Stimulated activated CD8-positive, alpha-beta memory T cell treated with anti-CD3 and anti-CD28 coated beads, Interleukin-15, amount 100 ng/mL, for 4 hours (primary cell): ENCODE measurements at places on chromosomes 2 and 18.

GRCh38 chr18:21053127-21053526 lies 58.5 kb downstream of the ROCK1 start:
- DNase-seq = no peak

GRCh38 chr2:211737282-211737681 lies 801.3 kb downstream of the ERBB4 start:
- no peak for DNase-seq

- no peak for DNase-seq
Observed at GRCh38 chr2:235314371-235314930, 179.4 kb upstream of the AGAP1 start.

DNA sequence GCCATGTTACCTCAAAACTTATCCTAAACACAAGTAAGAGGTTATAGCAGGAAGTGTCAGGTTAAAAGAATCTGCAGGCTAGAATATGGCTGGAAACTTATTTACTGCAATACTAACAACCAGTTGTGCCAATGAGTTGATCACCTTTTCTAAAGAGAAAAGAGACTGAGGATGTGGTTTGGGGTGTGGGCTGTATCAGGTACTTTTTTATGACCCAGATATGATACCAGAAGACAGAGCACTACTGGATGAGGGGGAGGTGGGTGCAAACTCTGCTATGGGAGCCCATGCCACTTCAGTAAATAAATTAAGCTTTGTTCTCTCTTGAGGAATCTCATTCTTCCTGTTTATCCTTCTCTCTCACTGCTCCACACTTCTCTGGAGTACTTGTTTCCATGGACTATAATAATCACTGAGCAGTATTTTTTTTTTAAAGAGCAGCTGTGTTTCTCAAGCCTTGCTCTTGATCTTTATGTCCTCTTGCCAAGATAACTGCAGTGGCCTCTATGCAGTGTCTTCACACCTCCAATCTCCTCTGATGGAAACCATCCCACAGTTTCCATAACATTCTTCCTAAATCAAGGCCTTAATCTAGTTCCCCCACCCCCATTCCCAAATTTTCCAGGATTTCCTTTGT lies 51.2 kb upstream of the NOSTRIN start:
- no peak for DNase-seq

DNA sequence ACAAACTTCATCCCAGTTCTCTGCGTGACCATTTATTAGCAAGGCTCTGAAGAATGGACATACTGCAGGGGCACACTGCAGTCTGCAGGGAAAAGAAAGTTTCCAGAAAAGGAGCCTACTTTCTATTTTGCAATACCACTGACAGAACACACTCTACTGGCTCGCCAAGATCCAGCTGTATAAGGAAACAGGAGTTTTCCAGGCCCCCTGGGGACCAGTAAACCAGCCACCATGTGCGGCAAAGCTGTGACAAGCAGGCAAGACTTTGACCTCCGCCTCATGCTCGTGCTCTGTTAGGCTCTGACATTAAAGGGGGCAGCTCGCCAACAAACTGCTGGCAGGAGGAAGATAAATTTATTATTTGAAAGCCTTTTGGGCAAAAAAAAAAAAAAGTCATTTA lies 67.3 kb downstream of the CCBE1 start:
- no peak for DNase-seq

DNA sequence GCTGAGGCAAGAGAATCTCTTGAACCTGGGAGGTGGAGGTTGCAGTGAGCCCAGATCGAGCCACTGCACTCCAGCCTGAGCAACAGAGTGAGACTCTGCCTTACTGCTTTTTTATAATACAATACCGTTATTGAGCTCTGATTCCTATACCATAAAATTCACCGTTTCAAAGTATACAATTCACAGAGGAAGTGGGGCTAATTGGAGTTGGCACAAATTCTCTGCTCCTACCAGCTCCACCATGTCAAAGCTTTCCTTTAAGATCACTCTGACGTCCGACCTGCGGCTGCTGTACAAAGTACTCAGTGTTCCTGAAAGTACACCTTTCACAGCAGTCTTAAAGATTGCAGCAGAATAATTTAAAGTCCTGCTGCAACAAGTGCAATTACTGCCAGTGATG lies 29.6 kb upstream of the CYBRD1 start:
- no peak for DNase-seq

DNA sequence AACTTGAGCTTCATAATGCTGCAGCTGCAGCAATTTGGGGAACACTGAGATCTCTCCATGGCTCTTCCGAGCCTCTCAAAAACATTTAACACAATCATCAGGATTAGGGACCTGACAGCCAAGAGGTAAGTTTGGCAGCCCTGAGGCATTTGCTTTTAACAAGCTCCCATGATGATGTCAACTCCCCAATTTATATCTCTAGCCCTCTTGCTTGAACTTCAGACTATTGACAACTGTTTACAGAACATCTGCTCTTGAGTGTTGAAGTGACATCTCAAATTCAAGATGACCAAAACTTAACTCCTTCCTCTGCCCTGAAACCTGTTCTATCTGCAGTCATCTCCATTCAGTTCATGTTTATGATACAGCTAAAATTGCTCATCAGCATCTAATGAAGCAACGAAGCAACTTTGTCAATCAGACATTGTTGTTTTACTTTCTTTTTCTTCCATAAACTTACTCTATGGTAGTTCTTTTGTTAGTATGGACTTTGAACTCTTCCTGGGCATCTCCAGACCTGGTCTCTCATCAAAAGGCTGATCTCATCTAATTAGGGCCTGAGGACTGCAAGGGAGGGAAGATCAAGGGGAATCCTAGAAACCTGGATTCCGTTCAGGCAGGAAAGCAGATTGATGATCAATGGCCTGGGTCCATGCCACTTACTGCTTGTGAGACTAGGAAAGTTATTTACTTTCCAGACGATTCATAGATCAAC lies 48.1 kb downstream of the SEMA4F start:
- no peak for DNase-seq

DNA sequence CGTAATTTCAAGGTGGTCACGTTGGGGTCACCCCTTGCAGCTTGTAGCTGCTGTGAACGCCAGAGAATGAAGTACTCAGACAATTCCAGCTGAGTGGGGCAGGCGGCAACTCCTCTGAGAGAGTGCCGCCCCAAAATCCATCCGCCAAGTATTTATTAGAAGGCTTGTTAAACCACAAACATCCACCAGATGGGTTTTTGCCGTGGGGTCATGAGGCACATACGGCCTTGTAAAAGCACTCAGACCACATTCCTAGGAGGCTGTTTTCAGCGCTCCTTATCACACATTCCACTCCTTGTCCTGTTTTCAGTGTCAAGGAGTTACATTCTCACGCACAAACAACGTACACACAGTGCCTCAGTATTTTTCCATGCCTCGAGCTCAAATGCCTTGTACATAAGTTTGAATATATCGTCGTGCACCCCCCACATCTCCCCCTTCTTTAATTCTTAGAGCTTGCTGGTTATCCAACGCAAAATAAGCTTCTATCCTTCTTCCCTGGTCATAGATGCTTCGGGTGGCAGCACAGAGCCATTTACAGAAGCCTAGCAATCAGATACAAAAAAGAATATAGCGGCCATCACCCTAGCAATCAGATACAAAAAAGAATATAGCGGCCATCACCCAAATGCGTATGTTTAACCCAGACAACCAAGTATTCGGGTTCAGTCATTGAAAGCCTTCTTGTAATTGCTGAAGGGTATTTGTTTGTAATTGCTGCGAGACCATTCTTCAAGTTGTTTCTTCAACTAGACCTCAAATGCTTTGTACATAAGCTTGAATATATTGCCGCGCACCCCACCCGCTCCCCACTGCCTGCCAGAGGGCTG lies 7.3 kb downstream of the ALPP start:
- no peak for DNase-seq

DNA sequence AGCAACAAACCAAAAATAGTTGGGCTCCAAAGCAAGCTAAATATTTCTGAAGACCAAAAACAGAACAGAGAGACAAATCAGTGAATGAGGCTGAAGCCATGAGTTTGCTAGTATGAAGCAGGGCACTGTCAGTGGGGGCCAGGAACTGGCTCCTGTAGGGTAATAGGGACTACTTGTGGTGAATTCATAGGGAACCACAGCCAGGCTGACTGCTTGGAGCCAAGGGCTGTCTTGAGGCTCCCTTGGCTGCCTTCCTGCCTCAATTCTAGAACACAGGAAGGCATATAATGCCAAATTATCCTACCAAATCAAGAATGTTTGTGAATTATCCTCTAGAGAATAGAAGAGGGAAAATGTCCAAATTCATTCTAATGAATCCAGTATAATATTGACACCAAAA lies 406.0 kb downstream of the CCDC85A start:
- DNase-seq = no peak

DNA sequence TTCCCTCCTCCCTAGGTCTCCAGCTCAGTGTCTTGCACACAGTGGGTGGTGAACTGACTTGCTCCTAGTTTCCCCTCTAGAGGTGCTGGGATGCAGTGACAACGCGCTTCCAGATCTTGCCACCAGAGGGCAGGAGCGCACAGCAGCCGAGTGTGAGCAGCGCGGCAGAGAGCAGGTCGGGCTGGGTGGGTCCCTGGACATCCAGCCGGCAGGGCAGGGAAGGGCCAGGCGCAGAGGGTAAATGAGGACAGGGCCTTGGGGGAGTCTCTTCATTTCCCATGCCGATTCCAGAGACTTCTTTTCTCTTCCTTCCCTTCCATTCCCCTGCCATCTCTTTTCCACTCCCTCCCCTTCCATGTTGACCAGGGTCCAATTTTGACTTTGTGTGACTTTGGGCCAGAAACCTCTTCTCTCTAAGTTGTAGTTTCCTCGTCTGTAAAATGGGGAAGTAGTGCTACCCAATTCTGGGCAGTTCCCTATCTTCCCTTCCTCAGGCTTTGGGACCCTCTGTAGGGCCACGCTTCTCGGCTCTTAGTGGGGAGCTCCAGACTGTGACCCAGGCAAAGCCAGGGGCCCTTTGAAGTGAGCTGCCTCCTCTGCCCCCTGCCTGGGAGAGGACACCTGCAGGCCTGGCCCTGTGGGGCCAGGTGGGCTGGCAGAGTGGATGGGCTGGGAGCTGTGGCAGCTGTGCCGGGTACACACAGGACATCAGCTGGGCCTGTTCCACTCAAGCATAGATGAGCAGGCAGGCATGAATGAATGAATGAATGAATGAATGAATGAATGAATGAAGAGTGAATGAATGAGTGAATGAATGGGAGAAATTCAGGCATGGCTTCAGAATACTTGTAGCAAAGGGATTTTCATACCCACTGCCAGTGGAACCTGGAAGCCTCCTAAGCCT lies 43.3 kb upstream of the TAF1B start:
- peak; percentile 59 for DNase-seq

GRCh38 chr2:70475266-70475665 lies 78.4 kb downstream of the TGFA start:
- DNase-seq = no peak

DNA sequence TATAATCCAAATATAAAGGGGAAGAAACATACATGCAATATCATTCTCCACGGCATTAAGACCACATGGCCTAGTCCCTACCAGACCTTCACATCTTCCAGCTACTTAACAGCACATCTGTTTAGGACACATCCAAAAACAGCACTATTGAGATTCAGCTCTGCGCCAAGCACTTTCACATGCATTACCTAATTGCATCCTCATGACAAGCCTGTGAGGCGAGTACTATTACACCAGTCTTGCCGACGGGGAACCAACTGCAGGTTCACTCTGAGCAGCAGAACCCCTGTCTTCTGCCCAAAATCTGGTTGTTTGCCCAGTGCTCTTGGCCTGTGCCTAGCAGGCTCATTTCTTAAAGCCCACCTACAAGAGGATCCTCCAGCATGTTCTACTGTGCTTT lies 66.7 kb downstream of the AAK1 start:
- DNase-seq = no peak

- no peak for DNase-seq
Observed at GRCh38 chr2:171600126-171600525, 77.9 kb downstream of the CYBRD1 start.

DNA sequence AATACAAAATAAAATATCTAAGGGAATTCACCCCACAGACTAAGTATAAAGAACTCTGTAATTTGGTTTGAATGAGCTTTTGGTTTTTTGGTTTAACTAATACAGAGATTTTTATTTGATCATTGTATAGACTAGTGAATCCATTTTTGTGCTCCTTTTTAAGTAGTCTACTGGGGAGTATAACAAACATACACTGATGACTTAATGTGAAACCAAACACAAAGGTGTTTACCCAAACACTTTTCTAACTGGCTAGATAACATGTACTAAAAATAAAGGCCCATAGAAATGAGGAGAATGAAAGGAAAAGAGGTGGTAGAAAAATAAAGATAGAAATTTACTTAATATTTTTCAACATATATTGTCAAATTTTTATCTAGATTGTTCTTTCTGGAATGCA lies 146.0 kb downstream of the NRXN1 start:
- DNase-seq = no peak

GRCh38 chr2:220276741-220277444 lies 649.5 kb downstream of the SLC4A3 start:
- DNase-seq = no peak

DNA sequence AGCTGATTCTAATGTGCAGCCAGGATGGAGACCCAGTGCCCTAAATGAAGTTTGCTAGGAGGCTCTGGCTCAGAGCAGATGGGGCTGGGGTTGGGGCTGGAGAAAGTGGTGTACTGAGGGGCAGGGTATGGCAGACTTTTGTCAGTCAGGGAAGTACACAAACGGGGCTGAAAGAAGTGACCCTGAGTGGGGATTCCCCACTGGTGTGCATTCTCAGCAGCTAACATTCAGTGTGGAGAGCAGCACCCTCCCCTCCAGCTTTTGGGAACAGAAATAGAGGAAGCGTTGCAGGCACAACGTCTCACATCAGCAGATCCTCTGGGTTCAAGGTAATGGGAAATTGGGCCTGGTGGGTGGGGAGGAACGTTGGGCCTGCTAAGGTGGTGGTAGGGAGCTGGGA lies 89.1 kb upstream of the GCFC2 start:
- no peak for DNase-seq

DNA sequence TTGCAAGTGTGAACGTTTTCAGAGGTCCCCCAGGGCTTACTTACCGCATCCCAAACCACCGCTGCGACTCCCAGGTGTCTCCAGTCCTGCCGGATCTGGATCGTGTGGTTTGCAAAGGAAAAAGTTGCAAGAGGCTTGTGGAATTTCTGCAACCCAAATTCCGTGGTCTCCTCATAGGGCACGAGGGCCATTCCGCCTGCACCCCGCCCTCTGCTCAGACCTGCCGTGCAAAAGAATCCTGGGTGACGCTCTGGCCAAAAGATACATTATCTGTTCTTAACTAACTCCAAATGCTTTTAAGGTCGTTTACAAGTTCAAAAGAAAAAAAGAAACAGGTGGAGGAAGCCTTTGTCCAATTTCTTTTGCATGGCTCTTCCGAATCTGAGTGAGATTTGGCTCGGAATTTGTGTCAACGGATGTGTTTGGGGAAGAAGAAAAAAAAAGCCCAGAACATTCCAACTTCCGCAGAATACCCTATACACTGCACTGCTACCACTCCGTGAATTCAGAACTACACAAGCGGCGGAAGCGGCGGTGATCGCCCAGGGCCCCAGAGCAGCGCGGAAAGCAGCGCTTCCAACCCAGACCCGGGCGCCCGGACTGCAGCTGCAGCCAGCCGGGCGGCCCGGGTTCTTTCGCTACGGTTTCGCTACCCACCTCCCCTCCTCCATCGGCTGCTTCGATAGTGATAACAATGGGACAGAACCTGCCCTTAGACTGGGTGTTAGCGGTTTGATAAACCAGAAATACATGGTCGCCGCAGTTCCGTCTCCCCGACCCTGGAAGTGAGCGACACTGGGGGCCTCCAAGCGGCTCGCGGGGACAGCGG lies 795 bp downstream of the METTL21A start:
- peak; percentile 27 for DNase-seq
